ENCODE measurements at places on chromosomes 1 and 21.

GRCh38 chr1:245378311-245378722 lies 223.5 kb downstream of the KIF26B start:
- no peak overlapping the region for H3K4me3 ChIP-seq
- DNase-seq = no peak
- no peaks in the 10 kb centered on the region for H3K36me3 ChIP-seq
- H3K27ac ChIP-seq = no peak overlapping the region
- no peaks in the 10 kb centered on the region for H3K4me1 ChIP-seq
- H3K27me3 ChIP-seq = no peaks in the 10 kb centered on the region

GRCh38 chr1:245677461-245678240 lies 522.9 kb downstream of the KIF26B start:
- no peaks in the 10 kb centered on the region for H3K27me3 ChIP-seq
- DNase-seq = no peak
- no peaks in the 10 kb centered on the region for H3K36me3 ChIP-seq
- no peak overlapping the region for H3K4me3 ChIP-seq

GRCh38 chr1:8653878-8654277 lies 163.6 kb downstream of the RERE start:
- DNase-seq = no peak
- peaks cover 4% of the 10 kb centered on the region for H3K36me3 ChIP-seq
- H3K4me1 ChIP-seq = no peaks in the 10 kb centered on the region
- H3K27ac ChIP-seq = no peak overlapping the region
- no peaks in the 10 kb centered on the region for H3K27me3 ChIP-seq

DNA sequence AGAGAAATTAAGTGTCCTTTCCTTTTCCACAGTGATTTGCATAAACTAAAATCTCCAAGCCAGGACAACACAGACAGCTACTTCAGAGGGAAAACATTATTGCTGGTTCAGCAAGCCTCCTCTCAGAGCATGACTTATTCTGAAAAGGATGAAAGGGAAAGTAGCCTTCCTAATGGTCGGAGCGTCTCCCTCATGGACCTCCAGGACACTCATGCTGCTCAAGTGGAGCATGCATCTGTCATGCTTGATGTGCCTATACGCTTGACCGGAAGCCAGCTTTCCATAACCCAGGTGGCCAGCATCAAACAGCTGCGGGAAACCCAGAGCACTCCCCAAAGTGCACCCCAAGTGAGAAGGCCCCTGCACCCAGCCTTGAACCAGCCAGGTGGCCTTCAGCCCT lies 39.1 kb downstream of the CLEC20A start:
- no peaks in the 10 kb centered on the region for H3K27me3 ChIP-seq
- no peak overlapping the region for H3K4me3 ChIP-seq
- peaks cover 3% of the 10 kb centered on the region for H3K36me3 ChIP-seq
- H3K27ac ChIP-seq = no peak overlapping the region
- no peak for DNase-seq

DNA sequence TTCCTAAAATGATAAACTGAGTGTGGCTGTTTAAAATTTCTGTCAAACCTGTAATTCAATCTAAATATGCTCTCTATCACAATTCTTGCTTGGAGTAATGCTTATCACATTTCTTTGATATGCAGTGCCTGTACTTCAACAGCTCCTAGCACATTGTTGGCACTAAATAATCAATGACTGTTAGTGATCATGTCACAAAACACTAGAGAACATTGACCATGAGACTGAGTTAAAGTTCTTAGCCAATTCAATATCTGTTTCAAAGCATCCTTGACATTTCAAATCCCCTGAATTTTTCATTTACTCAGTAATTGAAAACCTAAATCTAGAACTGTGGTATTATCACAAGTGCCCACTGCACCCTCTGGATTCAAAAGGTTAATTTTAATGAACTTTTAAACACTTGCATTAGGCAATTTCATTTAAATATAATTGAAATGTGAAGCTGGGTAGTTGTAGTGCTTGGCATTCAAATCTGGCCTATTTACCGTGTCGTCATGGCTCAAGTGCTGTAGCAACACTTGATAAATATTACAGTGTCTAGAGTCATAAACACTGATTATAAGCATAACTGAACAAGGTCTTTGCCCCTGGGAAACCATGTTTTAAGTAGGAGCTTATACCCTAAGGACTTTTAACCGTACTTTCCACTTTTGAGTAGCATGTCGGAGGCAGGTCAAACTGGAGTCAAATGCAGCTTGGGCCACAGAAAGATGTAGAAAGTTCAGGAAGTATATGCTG lies 143.6 kb downstream of the LRRC7 start:
- H3K27ac ChIP-seq = no peak overlapping the region
- no peak overlapping the region for H3K4me3 ChIP-seq
- H3K27me3 ChIP-seq = no peaks in the 10 kb centered on the region
- no peaks in the 10 kb centered on the region for H3K36me3 ChIP-seq
- peak; percentile 16 for DNase-seq

GRCh38 chr1:9246215-9246614 lies 11.6 kb downstream of the H6PD start:
- H3K36me3 ChIP-seq = peaks cover 10% of the 10 kb centered on the region
- H3K27ac ChIP-seq = no peak overlapping the region
- no peak for DNase-seq
- H3K4me1 ChIP-seq = no peaks in the 10 kb centered on the region
- no peaks in the 10 kb centered on the region for H3K27me3 ChIP-seq

- H3K4me1 ChIP-seq = no peaks in the 10 kb centered on the region
- no peak overlapping the region for H3K27ac ChIP-seq
- H3K36me3 ChIP-seq = no peaks in the 10 kb centered on the region
- H3K27me3 ChIP-seq = no peaks in the 10 kb centered on the region
These were observed 157.3 kb downstream of the KCNJ6 start for GRCh38 chr21:37758982-37759381.

GRCh38 chr1:84888753-84889152 lies 4.3 kb downstream of the LPAR3 start:
- no peaks in the 10 kb centered on the region for H3K4me1 ChIP-seq
- DNase-seq = no peak
- H3K36me3 ChIP-seq = no peaks in the 10 kb centered on the region
- H3K27ac ChIP-seq = no peak overlapping the region
- H3K4me3 ChIP-seq = no peak overlapping the region
- peaks cover 5% of the 10 kb centered on the region for H3K27me3 ChIP-seq

DNA sequence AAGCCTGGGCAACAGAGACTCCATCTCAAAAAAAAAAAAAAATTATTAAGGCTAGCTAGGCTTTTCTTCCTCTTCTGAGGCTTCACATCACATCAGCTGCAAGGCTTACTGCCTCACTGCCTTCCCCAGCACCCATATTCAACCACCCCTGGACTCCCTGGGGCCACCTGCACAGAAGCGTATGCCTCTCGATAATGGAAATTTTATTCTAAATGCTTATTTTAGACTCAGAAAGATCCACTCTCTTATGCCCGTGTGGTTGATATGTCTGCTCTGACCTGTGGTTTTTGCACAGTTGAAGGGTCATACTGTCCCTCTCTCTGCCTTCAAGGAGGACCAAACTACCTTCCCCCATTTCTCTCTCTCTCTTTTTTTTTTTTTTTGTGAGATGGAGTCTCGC lies 1.5 kb upstream of the FCRLA start:
- no peak overlapping the region for H3K27ac ChIP-seq
- DNase-seq = no peak
- no peak overlapping the region for H3K4me3 ChIP-seq
- no peaks in the 10 kb centered on the region for H3K36me3 ChIP-seq
- H3K4me1 ChIP-seq = no peaks in the 10 kb centered on the region
- H3K27me3 ChIP-seq = no peaks in the 10 kb centered on the region

DNA sequence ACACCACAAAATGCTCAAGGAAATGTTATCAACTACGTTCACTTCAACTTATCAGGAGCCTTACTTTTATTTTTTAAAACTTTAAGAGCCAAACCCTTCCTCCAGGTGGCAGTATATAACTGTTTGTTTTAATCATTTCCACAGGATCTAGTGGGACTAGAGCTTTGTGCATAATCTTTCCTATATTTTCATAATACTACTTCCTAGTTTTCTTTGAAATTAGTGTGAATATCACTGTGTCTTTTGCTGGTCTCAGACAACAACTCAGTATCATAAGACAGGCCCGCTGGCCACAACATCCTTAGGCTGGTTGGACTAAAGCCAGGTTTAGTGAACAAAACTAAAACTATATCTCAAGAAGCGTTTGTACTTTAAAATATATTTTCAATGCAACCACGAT lies 145.5 kb downstream of the TIAM1 start:
- no peaks in the 10 kb centered on the region for H3K36me3 ChIP-seq
- H3K4me3 ChIP-seq = no peak overlapping the region
- no peak for DNase-seq
- no peak overlapping the region for H3K27ac ChIP-seq
- no peaks in the 10 kb centered on the region for H3K27me3 ChIP-seq

DNA sequence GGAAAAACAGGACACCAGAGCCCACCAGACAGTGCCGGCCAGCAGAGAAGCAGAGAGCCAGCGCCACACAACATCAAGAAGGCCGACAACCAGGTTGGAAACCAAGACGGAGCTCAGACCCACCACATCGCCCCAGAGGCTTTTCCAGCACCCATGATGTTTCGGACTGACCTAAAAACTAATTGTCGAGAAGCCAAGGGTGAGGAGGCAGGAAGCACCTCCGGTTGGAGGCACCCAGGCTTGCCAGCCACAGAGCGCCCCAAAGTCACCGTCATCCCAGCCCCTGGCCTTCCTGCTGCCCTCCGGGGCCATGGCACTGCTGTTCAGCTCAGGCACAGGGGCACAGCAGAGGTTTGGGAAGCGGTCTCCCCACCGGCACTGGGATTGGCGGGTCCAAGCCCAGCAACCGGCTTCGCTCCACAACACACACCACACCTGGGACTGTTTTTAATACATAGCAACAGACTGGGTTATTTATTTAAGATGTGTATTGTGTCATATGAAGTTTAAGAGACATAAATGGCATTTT lies 67.2 kb downstream of the SLC37A1 start:
- H3K4me1 ChIP-seq = no peaks in the 10 kb centered on the region
- no peak overlapping the region for H3K27ac ChIP-seq
- DNase-seq = no peak
- no peaks in the 10 kb centered on the region for H3K36me3 ChIP-seq
- no peaks in the 10 kb centered on the region for H3K27me3 ChIP-seq
- no peak overlapping the region for H3K4me3 ChIP-seq

DNA sequence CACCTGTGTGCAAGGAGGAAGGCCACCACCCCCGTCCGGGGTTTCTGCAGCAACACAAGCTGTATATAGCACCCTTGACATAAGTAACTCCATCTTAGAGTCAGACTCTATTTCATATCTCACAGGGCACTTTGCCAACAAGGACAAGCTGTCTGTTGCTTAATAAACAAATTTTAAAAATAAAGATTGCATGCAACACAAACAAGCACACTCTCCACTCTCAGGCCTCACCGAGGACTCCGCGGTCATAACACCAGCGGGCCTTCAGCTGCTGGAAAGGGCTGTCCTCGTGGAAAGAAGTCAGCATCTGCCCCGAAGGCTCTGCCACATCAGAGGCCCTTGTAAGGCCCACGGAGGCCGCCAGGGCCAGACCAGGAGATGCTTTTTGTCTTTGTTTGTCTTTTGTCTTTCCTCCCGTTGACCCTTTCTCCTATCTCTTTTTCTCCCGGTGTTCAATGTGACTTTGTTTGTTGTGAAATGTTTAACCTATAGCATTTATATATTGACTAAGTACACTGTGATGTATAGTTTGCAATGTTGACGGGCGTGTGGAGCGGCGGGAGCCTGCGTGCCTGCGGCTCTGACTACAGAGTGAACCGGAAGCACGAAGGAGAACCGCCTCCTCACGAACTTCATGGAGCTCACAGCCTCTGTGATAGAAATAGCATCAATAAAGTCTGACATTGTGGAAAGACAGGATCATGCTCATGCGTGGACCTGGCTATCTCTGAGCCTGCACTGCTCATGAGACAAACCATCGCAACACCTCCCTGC lies 24.1 kb downstream of the MEGF6 start:
- no peak for DNase-seq
- no peaks in the 10 kb centered on the region for H3K4me1 ChIP-seq
- H3K4me3 ChIP-seq = no peak overlapping the region
- H3K27ac ChIP-seq = no peak overlapping the region
- H3K36me3 ChIP-seq = no peaks in the 10 kb centered on the region
- no peaks in the 10 kb centered on the region for H3K27me3 ChIP-seq

DNA sequence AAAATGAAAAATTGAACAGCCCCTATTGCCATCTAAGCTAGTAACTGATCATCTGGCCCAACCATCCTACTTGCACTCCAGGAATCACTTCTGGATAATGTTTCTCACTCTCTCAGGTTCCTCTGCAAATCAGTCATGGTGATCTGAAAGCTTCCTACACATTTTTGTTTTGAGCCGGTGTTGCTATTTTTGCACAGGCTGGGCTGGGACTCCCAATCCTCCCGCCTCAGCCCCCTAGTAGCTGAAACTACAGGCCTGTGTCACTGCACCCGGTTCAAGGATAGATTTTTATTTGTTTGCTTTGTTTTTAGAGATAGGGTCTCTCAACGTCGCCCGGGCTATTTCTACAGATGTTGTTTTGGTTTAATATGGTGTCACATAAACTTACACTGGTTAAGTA lies 40.5 kb upstream of the HMCN1 start:
- no peak for DNase-seq
- peak overlapping the region; percentile 43 for H3K4me3 ChIP-seq
- H3K4me1 ChIP-seq = no peaks in the 10 kb centered on the region
- H3K27ac ChIP-seq = no peak overlapping the region
- H3K27me3 ChIP-seq = no peaks in the 10 kb centered on the region

- H3K27ac ChIP-seq = no peak overlapping the region
- no peaks in the 10 kb centered on the region for H3K27me3 ChIP-seq
These were observed 220.5 kb downstream of the FOXD2 start for GRCh38 chr1:47658161-47658920.

GRCh38 chr1:157626099-157626498 lies 28.2 kb upstream of the FCRL4 start:
- DNase-seq = no peak
- H3K27ac ChIP-seq = no peak overlapping the region
- no peaks in the 10 kb centered on the region for H3K4me1 ChIP-seq
- H3K36me3 ChIP-seq = no peaks in the 10 kb centered on the region
- H3K27me3 ChIP-seq = no peaks in the 10 kb centered on the region

DNA sequence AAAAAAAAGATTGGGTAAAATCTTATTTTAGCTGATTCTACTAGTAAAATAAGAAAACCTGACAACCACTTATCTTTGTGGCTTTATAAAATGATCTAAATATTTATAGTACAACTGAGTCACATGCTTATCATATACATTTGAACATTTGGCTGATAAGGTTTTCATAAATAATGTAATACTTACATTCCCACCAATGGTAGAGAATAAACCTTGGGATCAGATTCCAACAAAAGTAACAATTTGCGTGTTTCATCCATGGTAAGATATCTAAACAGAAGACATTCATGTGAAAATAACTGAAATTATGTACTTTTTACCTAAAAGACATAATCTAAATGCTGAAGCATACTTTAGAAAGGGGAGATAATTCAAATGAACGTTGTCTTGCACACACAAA lies 18.4 kb downstream of the STIL start:
- no peak overlapping the region for H3K4me3 ChIP-seq
- no peak overlapping the region for H3K27ac ChIP-seq
- no peaks in the 10 kb centered on the region for H3K27me3 ChIP-seq

- H3K27me3 ChIP-seq = no peaks in the 10 kb centered on the region
- no peak overlapping the region for H3K27ac ChIP-seq
- no peak overlapping the region for H3K4me3 ChIP-seq
- no peak for DNase-seq
- peaks cover 6% of the 10 kb centered on the region for H3K4me1 ChIP-seq
These were observed 30.5 kb downstream of the KRTAP10-1 start for GRCh38 chr21:44509539-44509938.

All from kidney (tissue), 22 donors.